ENCODE measurements at places on chromosomes 3 and 15. TPM values are rescaled to one million over a fixed set of nuclear protein-coding genes. Genes with fewer than 3 reads are reported as not detected.

CERS3 gene
- total RNA-seq, result not detected

ARL14 gene
- total RNA-seq, result not detected

ATG3 gene
- total RNA-seq, result 62.0 TPM

SAXO2 gene
- 0.38 TPM for total RNA-seq

MLF1 gene
- total RNA-seq, result 5.2 TPM

ASB14 gene
- total RNA-seq, result not detected

SLC22A13 gene
- total RNA-seq, result under 0.01 TPM

MUSTN1 gene
- 0.25 TPM for total RNA-seq

DNA sequence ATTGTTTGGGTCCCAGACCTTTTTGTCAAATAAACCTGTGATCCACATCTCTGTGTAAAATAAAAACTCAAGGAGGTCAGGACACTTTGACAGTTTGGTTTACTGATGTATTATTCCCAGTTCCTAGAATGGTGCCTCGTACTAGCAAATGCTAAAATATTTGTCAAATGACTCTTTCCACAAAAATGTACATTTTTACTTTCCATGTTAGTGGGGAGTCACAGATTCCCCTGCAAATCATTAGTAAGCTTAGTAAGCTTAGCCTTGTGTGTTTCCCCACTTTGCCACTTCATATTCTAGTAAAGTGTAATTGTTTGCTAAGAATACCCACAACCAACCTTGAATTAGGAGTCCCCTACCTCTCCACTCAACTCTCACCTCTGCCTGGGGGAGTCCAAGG, 2.4 kb upstream of the MAGI1 start:
- no peak for DNase-seq

DNA sequence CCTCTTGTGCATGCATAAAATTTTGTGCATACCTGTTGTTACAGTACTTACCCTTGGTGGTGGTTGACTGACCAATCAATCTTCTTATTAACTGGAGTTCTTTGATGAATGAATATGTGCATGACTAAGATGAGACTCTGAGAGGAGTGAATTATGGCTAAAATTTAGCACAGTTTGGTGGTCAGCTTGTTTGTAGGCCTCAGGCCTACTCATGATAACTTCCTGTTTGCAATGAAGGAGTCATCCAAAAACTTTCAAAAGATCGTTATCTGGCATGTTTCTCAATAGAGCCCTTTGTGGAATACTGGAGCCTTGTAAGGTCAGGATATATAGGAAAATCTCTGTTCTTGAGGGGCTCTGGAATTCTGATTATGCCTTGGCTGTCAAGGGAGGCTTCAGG, 66.5 kb downstream of the LEKR1 start:
- DNase-seq, result no peak

- DNase-seq, result no peak
Observed at GRCh38 chr3:43013743-43014155, 34.6 kb downstream of the GASK1A start.

GRCh38 chr3:186821429-186822387, 15.4 kb upstream of the RFC4 start:
- peak; percentile 63 for DNase-seq

DNA sequence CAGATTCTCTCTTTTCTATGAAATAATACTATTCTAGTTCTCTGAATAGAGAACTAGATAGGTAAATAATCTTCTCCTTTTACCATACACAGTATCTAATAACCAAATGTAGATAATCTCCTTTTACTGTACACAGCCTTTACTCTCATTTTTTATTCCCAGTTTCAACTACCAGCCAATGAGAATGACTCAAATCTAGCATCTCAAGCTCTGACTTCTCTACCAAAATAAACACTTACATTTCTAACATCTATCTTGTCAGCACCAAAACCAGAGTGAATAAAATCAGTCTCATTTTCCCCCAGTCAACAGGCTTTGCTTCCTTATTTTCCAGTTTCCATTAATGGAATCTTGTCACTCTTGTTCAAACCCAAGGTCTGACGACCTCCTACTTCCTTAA, 36.9 kb downstream of the LRRFIP2 start:
- no peak for DNase-seq

DNA sequence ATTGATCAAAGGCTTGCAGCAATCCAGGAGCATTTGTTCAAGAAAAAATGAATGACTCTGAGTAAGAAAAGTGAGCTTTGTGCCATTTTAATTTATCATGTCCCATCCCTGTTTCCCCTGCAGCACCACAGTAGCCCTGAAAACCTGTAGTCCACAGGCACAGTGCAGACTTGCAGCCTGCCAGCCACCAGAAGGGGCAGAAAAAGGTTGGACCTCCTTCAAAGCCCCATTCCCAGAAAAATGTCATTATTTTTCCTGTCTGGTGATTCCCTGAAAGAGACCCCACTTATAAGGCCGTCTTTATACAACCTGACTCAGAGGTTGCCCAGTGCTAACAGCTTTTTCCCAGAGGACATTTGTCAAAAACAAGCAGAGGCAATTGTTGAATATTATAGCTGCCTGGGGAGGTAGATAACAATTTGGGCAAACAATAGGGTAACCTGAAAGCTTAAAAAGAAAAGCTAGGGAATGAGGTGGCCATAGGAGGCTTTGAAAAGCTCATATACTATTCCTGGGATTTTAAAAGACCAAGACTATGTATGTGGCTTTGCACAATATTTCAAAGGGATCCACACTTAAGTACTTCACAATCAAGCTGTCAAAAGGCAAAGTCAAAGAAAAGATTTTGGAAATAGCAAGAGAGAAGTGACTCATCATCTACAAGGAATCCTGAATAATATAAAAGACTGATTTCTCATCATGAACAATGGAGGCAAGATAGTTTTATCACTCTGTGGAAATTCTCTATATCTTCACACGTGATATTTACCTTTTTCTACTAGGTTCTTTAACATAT, 136.8 kb upstream of the PLXNA1 start:
- no peak for DNase-seq

DNA sequence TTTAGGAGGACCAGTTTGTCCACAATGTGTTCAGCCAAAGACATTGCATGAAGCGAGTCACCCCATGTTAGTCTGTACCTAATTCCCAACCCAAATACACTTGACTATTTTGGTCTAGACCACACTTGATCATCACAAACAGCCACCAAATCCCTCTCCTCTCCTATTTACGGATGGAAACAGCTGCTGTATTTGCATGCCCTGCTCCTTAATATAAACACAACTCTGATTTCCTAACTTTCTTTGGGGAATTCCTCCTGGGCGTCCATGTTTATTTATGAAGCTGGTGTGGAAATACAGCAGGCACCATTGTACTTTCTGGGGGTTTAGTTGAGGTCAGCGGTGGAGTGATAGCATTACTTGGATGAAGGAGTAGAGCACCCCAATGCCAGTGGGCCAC, 235.2 kb downstream of the TLE3 start:
- DNase-seq, result no peak

DNA sequence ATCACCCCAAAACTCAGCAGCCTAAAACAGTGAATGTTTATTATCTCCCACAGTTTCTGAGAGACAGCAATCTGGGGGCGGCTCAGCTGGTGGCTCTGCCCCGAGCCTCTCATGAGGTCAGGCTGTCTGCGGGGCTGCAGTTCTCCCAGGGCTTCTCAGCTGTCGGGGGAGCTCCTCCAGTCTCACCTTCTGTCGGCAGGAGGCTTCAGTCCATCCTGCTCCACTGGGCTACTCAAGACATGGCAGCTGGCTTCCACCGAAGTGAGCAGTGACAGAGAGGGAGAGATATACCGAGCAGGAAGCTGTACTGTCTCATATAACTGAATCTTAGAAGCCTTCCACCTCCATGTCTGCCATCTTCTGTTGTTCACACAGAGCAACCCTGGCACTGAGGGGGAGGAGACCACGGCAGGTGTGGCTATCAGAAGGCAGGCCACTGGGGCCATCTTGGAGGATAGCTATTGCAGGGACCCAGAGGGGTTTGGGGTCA, 72.8 kb upstream of the ITGA11 start:
- DNase-seq, result no peak

DNA sequence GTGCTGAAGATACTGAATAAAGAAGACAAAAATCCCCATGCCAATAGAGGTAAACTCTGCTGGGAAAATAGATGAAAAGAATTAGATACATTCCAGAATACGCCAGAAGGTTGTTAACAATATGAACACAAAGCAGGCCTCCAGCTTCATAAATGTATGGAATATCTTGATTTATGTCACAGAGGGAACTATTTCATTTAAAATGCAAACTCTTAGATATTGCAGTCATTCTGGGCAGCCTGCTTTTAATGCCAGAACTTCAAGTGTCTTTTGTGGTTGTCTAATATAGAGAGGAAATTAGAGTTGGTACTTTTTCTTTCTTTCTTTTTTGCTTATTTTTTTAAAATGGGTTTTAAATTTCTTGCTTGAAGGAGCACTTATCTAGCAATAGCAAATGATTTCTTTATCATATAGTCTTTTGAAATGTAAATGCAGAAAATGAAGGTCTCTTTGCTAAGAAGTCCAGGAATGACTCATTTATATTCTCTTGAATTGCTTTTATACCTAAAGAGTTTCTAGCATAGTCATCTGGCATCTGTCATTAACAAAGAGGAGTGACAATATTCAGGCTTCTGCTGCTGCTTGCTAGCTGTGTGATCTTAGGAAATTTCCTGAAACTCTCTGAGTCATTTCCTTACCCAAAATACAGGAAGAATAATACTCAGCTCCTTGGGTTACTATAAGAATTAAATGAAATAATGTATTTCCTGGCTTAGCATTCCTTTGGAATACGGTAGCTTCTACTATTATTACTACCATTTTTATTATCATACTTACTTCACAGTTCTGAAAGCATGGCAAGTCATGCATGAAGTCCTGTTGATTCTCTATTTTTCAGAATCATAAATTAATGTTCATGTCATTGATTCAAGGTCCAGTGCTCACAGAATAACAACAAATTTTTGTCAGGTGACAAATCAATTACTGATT, 527.6 kb downstream of the DIPK2A start:
- DNase-seq, result no peak

- no peak for DNase-seq
Observed at GRCh38 chr15:78063217-78063616, 14.3 kb downstream of the TBC1D2B start.

DNA sequence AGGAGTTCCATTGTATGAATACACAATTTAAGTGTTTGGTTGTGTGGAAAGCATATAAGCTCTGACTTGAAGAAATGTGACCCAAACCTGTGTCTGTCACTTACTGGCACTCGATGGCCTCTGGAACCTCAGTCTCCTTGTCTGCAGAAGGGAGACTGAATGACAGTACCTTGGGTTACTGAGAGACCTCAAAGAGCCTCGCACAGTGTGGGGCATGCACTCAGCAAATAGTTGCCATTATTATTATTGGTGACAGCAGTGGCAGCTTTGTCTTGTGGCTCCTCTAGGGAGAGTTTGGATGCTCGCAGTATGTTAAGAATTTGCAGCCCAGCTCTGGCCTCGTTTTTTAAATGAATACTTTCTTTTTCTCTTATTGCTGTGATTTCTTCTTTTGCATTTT, 43.4 kb downstream of the EEFSEC start:
- DNase-seq, result no peak

- no peak for DNase-seq
Observed at GRCh38 chr3:110133971-110134370, 796.6 kb upstream of the DPPA4 start.

GRCh38 chr3:167843886-167844285, 108.4 kb downstream of the SERPINI1 start:
- no peak for DNase-seq

GRCh38 chr15:33093222-33093621, 101.3 kb downstream of the FMN1 start:
- DNase-seq, result no peak

- no peak for DNase-seq
Observed at GRCh38 chr15:77980098-77980497, 97.4 kb downstream of the TBC1D2B start.

DNA sequence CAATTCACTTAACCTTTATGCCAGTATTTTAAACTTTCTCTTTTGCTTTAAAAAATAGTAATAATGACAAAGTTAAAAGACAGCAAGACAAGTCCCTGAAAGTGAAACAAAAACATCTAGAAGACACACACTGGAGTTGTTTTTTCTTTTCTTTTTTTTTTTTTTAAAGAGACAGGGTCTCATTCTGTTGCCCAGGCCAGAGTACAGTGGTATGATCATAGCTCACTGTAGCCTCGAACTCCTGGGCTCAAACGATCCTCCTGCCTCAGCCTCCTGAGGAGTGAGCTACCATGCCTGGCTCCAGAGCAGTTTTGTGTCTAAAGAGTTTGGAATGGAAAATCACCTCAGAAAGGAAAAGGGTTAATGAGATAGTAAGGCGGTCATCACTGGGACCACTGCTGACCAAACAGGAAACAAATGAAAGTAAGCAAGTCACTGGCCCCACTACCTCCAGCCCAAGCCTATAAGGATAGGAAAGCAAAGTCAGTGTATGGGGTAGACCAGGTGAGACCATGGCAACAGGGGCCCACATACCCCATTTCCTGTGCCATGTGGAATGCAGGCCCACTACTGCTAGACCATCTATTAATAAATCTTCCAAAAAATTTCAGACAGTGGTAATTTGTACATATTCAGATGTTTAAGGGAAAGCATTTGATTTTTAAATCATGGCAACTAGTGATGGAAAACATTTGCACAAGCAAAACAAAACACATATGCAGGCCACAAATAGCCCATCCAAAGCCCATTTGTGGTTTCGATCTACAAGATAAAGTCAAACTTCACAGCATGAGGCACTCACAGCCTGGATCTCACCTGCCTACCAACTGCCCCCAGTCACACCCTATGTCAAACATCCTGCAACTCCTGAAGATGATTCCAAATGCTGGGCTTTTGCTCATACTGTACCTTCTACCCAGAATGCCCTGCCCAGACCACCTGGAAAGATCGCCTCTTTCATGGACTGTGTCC, 62.6 kb downstream of the OSBPL10 start:
- no peak for DNase-seq

DNA sequence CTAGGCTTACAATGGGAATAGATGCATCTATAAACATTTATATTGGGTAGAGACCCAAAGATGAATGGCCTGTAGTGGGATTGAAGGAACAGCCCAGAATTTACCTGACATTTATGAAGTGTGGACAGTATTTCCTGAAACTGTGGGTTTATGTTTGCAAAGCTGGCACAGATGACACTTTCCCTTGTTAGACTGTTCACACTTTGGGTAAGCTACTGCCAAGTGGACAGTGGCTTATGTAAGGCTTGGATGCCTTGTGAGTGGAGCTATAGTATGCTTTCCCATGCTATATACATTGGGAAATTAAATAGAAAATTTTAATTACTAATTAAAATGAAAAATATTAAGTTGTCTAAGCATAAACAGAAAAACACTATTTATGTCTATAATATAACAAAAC, 48.5 kb downstream of the STARD9 start:
- no peak for DNase-seq

Measured in dermis microvascular lymphatic vessel endothelial cell (primary cell).